ENCODE measurements at places on chromosomes 12 and 14.

DNA sequence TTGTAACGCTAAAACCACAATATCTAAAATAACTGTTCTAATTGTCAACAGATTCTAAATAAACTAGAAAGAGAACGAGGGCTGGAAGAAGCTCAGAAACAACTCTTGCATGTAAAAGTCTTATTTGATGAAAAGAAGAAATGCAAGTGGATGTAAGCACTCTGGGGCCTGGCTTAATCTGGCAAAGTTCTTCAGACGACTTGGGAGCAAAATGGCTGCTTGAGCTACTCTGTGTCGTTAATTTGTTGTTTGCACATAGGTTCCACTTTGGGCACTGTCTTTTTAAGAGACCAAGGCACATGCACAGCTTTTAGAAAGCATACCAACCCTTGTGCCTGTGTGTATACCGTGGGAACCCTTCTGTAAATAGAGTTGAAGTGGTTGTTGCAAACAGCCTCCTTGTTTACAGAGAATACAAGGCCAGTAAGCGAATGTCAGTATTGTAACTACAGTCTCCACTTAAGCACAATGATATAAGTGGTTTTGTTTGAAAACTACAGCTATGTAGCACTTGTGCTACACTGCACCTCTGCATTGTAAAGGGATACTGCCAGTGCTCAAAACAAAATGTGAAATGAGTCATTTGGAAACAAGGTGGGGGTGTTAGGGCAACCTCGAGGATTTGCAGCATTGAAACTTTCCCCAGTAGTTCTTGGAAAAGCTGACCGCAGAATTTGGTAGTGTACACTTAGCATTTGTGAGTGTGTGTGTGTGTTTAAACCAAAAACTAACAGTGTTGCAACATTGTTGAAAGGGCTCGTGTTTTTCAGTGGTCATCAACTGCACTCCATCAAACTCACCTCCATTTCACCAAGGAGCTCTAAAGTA, 154.3 kb downstream of the CEP83 start:
- peak; percentile 91 for DNase-seq

- DNase-seq = no peak
These were observed 54.9 kb upstream of the MDGA2 start for GRCh38 chr14:47730296-47730695.

DNA sequence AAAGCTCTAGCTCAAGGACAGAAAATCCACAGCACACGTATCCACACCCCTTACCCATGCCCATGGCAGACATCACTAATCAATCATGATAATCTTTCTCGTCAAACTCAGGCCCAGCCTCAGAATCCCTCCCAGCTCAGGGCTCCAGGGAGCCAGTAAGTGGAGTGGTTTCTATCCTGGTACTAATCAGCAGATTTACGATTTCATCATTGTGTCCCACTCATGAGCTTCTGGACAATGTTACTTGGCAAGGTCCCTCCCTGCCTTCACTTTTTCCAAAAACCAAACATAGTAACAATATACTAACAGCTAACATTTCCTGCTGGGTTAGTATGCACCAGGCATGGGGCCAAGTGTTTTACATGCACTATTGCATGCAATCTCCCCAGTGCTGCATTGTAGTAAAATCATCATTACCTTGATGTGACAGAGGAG, 45.8 kb upstream of the NCOR2 start:
- peak; percentile 81 for DNase-seq

- DNase-seq = no peak
These were observed 155.0 kb downstream of the PAWR start for GRCh38 chr12:79535751-79536150.

GRCh38 chr14:85416771-85417170, 113.2 kb upstream of the FLRT2 start:
- DNase-seq = peak; percentile 81
